Activated naive CD4-positive, alpha-beta T cell treated with Interleukin-2 at 50 U/mL for 16 hours (primary cell): ENCODE measurements at places on chromosomes 2 and 18.
A peak's percentile ranks its signal among the peaks of the same experiment; 100 is the strongest.

DNA sequence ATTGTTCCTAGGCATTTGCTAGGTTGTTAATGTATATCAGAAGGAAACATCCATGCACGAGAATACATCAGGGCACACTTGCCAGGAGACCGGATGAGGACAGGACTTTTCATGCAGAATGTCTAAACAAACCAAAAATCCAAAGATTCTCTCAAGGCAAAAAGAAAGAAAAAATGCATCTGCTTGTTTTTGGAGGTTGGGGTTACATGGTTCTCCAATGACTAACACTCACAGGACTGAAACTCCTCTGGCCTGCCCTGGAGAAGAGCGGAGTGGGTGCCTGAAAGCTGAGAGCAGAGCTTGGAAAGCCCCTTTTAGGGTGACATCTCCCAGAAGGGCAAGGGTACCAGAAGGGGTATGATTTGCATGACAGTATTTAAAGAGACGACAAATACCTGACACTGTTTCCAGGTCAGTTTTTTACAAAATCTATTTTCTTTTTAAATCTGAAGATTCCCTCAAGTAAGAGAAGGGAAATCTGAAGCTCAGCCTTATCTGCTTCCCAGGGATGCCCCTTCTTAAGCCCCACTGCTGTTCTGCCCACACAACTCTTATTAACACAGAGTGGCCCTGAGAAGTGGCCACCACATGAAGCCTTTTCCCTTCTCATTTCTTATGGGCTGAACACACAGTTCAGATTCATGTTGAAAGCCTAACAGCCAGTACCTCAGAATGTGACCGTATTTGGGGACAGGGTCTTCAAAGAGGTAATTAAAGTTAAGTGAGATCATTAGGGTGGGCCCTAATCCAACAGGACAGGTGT lies 216.4 kb downstream of the STK39 start:
- peak; percentile 15 for DNase-seq

GRCh38 chr2:80073134-80073561 lies 231.4 kb downstream of the LRRTM1 start:
- DNase-seq, result no peak

DNA sequence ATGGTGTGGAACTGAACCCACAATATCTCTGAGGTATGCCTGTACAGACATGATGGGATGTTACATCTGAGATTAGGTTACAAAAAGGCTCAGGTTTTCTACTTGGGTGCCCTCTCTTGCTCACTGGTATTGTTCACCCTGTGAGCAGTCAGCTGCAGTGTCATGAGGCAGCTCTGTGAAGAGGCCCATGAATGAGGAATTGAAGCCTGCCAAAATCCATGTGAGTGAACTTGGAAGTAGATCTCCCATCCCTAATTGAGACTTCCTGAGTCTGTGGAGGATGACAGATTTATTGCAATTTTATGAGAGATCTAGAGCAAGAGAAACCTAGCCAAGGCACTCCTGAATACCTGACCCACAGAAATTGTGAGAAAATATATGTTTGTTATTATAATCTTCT lies 404.9 kb upstream of the ZEB2 start:
- DNase-seq, result no peak

DNA sequence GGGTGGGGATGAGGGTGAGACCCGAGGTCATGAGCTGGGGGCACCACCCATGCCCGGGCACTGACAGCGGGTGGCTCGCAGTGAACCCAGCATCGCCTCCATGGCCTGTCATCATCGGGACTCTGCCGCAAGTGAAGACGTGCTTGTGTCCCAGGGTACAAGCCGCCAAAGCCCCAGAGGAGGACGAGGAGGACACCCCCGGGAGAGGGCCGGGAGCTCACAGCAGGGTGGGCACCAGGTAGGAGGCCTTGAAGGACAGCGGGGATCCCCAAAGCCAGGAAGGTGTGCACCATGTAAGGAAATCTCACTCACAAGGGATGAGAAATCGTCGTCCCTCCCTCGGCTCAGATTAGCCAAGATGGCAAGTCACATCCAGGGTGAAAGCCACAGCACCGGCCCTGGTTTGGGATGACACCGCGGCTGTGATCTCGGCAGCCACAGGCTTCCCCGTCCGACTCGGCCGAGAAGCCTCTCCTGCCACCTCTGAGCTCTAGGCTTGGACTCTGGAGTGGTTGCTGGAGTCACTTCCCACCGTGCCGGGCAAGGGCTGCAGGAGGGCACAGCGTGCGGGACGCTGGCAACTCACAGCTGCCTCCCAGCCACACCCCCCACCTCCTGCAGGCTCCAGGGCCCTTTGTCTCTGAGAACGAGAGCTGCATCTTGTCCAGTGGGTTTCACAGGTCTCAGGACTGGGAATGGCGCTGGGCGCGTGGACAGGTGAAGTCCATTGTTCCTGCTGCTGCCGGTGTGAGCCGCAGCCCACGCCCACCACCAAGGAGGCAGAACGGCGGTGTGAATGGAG lies 81.6 kb upstream of the CTDP1 start:
- DNase-seq, result no peak

DNA sequence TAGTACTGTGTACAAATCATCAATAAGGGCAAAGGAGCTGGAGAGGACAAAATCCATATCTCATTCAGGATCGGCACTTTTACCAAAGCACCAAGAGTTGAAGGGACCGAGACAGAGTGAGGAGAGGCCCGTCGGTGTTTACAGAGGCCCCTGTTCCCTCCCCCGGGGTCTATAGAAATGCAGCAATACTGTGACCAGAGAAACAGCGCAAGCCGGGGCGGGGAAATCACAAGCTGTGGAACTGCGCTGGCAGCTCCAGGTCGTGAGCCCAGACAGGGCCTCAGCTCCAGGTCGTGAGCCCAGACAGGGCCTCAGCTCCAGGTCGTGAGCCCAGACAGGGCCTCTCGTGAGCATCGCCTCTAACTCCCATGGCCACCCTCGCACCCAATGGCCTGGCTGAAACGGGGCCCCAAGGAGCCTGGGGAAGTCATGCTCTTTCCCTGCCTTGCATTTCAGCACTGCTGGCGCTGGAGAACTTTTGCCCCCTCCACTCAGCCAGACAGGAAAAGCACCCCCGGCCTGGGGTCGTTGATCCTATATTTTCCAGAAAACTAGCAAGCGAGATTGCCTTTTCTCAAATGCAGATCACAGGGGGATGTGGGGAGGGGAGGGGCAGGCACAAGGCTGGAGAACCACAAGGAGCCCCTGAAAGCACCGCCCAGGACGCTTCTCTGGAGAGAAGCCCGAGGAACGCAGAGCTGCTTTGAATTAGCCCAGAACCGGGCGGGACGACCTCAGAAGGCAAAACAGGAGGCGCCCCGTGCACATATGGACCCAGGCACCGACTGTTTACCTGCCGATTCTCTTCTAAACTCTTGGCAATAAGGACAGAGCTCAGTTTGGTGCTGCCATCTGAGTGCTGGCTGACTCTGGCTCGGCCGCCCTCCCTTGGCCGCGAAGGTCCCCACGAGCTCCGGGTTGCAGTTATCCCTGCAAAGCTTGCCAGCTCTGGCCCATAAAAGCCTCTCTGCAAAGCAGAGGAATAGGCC lies 223.7 kb downstream of the ACKR3 start:
- no peak for DNase-seq

DNA sequence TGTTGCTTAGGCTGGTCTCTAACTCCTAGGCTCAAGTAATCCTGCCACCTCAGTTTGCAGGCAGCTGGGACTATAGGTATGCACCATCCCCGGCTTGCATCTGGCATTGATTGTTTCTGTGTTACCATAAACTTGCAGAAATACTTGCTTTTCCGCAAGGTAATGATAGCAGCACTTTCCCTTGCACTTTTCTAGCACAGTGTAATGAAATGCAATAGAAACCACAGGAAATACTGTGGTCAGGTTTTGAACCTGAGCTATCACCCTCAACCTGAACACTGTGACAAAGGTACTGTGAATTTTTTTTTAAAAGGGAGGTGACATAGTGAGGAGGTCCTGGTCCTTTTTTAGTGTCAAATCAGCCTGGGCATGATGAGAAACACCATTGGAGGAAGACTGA lies 38.3 kb downstream of the DHRS9 start:
- DNase-seq, result no peak

GRCh38 chr2:10353931-10354330 lies 51.2 kb downstream of the HPCAL1 start:
- no peak for DNase-seq
